ENCODE measurements at places on chromosomes 3 and 15.

DNA sequence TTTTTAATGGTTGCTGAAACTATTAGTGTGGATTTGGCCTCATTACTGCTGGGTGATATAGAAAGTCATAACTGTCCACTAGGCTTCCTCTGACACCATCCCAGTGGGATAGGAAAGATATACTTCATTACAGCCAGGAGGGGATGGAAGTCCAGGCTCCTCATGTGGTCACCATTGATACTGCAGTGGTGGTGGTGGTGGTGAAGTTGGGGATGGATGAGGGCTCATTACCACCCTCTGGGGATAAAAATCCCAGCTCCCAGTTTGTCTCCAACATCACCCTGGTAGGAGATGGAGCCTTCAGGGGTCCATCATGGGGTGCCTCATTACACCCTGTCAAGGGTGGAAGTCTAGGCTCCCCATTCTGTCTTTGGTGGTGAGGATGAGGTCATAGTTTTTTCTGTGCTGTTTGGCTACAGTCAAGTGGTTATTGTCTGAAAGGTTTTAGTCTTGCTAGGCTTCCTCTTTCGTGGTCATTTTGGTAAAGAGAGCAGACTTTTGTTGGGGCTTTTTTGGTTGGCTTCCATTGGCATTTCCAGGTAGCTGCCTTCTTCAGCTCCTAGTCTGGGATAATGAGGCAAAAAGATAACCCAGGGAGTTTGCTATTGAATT, 30.1 kb upstream of the FILIP1L start:
- DNase-seq, result no peak

DNA sequence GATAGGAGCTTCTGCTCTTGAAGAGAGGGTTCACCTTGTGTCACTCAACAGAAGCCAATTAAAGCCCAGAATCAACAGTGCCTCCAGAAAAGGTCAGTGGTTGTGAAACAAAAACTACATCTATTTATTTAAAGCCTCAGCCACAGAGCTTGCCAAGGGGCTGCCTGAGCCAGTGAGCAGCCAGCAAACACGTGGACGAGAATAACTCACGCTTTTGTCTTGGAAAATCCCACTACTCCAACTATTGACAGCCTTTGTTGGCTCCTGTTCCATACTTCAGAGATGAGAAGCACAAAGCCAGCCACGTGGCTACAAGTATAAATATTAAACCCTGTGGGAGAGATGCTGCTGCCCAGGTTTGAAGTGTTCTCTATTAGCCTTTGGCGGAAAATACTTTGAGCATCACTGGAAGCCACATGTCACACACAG, 10.3 kb downstream of the GPR156 start:
- DNase-seq, result no peak

DNA sequence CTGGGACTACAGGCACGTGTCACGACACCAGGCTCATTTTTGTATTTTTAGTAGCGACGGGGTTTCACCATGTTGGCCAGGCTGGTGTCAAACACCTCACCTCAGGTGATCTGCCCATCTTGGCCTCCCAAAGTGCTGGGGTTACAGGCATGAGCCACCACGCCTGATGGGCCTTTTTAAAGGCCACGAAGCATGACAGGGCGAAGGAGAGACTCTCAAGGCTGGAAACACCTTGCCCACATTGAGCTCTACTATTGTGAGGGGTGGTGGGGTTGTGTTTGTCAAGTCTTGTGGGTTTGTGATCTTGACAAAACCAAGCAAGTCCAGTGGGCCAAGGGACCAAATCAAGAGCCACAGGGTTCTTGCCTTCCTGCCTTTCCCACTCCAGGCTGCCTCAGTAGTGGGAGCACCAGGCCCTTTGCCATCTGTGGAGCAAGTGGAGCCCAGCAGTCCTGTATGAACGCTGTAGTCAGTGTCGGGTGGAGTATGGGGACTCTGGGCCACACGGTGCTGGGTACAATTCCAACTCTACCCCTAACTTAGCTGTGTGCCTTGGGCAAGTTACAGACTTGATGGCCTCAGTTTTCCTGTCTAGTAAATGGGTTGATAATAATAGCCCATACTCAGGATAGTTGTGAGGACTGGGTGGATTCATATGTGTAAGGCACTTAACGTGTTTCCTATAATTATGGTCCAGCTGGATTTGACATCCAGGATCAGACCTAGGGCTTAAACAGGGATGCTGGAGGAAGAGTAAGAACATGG, 33.3 kb downstream of the EDEM1 start:
- no peak for DNase-seq

GRCh38 chr3:197791892-197792647, 1.0 kb downstream of the LRCH3 start:
- no peak for DNase-seq

GRCh38 chr3:96294143-96294542, 520.3 kb upstream of the EPHA6 start:
- DNase-seq, result no peak

DNA sequence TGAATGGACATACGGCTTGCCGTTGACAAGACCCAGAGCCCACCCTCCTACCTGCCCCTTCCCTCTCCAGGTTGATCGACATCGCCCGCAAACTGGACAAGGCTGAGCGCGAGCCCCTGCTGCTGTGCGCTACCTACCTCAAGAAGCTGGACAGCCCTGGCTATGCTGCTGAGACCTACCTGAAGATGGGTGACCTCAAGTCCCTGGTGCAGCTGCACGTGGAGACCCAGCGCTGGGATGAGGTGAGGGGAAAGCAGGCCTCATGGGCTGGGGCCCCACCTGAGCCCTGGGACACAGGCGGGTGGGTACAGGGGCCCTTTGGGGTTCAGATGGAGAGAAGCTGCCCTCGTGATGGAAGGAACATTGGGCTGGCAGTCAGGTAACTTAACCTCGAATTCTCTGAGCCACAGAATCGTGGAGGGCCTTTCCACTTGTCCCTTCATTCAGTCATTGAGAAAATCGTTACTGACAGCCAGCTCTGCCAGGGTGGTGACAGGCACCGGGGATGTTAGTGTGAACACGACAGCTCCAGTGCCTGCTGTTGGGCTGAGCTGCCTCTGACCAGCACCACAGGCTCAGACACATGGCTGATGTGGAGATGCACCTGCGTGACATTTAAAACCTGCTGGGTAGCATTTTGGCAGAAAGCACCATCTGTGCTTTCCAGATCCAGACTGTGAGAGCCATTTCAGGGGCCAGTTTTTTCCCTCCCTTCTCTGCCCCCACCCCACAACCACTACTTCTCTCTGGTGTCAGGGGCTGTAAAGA, 25.6 kb upstream of the RHO start:
- DNase-seq, result no peak

- no peak for DNase-seq
Measured at GRCh38 chr3:50571486-50571885, 2.2 kb downstream of the HEMK1 start.

- DNase-seq, result no peak
Measured at GRCh38 chr15:63504979-63505841, 817 bp downstream of the USP3 start.

DNA sequence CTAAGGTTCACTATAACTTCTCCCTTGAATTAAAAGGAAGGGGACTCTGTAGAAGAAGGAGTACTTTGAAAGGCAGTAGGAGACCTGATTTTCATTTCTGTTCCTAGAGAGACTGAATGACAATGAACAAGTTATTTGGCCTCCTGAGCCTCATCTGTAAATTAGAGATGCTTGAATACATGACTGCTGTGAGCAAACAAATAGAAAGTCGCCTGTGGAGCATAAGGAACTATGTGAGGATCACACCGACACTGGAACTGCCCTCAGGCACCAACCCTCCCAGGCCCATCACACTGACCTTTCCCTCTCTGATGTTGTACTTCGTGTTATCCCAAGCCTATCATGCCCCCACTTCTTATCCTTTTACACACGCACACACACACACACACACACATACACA, 48.6 kb downstream of the IMPG2 start:
- DNase-seq, result no peak

- DNase-seq, result no peak
Measured at GRCh38 chr3:41120460-41120859, 78.8 kb upstream of the CTNNB1 start.

DNA sequence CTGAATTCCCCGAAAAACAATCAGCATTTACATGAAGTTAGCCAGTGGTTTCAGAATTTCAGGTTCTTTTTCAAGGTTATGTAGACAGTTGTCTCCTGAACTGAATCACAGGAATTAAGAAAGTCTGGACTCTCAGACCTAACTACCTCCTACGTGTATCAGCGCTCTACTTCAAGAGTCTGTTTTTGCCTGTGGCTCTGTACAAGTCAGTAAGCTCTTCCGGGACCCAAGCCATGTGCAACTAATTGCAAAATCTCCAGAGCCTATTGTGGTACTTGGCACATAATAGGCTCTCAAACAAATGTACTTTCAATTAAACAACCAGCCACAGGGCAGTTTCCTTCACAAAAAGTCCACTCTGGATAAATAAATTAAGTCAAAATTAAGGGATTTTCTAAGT, 414.2 kb downstream of the PDCD6IP start:
- no peak for DNase-seq

DNA sequence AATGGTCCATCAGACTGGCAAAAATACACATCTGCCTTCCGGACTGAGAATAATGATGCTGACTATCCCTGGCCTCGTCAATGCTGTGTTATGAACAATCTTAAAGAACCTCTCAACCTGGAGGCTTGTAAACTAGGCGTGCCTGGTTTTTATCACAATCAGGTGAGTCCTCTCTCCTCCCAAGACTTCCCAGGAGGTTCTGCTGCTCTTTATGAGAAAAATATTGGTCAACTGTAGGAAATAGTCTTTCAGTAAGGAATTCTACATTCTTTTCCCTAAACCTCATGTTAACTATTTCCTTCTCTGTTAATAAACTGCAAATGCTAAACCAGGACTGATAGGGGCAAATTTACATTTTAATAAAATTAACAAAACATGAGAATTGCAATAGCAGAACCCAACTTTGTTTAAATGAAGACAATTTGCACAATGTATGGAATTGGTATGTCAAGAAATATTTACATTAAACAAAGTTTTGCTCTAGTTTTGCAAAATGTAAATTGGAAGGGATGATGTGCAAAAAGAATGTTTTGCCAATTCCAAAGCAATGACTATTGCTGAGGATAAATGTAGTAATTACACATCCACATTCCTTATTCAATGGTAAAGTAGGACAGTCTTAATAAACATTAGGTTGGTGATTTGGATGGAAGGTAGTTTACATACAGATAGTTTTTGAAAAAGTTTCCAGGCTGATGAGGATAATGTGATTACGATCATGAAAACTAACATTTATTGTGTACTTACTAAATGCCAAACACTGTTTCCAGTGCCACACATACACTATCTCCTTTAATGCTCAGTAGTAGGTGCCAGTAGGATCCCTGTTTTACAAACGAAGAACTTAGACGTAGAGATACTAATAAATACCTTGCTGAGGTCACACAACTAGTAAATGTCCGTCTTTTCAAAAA, 21.1 kb downstream of the UPK1B start:
- DNase-seq, result no peak

DNA sequence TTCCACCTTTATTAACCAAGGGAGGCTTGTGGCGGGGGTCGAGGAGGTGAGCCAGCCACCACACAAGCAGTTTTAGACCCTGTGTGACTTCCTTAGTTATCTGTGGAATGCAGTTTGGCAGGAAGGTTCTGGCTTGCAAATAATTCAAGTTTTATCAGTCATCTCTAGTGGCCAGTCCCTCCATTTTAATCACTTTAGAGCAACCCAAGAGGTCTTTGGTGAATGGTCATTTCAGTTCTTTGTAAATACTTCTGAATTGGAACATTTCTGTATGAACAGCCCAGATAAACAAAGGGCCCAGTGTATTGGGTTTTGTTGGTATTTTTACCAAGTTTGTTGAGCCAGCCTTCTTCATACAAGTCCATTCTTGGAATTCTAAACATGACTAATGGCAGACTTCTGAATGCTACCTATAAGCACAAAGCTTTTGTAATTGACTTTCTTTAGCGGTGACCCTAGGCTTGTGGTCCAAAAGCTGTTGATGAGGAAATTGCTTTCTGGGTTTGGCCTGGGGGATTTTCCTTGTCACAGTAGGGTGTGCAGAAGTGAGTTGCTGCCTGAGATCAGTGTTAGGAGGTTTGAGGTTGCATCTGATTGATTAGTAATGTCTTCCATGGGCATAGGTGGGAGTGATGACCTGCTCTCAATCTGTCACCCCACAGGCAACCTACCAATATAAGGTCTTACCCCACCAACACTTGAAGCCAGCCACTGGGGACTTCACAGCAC, 193.3 kb upstream of the TOPAZ1 start:
- DNase-seq, result no peak

DNA sequence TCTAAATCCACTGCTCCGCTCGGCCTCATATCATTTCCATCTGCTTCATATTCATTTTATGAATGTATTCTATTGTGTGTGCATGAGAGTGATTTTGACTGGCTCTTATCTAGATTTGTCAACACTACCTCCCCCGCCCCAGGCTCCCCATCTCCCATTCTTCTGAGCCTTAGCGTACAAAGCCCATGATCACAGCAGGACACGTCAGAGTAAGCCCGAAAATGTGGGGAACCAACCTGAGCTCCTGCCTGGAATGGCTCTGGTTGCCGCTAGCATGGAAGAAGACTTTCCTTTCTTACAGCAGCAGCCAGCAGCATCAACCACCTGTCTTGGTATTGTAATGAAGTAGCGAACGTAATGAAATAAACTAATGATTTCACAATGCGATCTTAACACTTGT, 61.4 kb downstream of the GABRB3 start:
- no peak for DNase-seq

DNA sequence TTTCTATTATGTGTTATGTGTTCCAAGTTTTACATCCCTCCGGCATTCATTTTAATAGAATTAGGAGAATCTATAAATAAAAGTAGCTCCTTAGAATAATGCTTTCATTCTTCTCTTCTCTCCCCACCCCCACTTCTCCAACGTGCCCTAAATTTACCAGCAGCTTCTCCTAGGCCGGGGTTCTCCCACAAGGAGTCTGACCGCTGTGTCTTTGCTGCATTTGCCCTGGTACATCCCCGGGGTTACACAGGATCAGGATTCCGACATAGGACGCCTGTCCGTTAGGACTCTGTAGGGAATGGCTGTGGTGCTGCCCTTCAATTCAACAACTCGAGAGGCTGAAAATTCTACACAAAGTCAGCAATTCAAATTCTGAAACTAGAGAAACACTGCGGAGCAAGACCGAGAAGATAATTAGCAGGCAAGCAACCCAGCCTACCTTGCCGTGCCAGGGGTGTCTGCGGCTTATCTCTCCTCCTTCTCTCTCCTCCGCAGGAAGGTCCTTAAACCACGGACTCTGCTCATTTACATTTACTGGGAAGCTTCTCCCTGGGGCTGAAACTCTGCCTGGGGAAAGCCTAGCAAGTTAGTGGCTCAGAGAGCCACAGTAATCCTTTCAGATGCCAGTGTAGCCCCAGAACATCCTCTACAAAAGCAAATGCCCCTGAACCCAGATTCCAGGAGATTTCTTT, 18.8 kb downstream of the PCSK6 start:
- DNase-seq, result no peak

Measured in activated naive CD4-positive, alpha-beta T cell treated with anti-CD3 and anti-CD28 coated beads, Interleukin-2, amount 50 U/mL, for 72 hours (primary cell).